ENCODE measurements at places on chromosomes 2 and 18. TPM values are rescaled to one million over a fixed set of nuclear protein-coding genes. Genes with fewer than 3 reads are reported as not detected.

MALL gene
- polyA plus RNA-seq = 5.2 TPM

GRCh38 chr18:29071869-29072268, 894.9 kb upstream of the CDH2 start:
- H3K36me3 ChIP-seq = no peaks in the 10 kb centered on the region
- H3K4me1 ChIP-seq = peaks cover 5% of the 10 kb centered on the region
- H3K27ac ChIP-seq = peak overlapping the region; percentile 22
- H3K4me3 ChIP-seq = no peak overlapping the region
- peak; percentile 5 for DNase-seq

DNA sequence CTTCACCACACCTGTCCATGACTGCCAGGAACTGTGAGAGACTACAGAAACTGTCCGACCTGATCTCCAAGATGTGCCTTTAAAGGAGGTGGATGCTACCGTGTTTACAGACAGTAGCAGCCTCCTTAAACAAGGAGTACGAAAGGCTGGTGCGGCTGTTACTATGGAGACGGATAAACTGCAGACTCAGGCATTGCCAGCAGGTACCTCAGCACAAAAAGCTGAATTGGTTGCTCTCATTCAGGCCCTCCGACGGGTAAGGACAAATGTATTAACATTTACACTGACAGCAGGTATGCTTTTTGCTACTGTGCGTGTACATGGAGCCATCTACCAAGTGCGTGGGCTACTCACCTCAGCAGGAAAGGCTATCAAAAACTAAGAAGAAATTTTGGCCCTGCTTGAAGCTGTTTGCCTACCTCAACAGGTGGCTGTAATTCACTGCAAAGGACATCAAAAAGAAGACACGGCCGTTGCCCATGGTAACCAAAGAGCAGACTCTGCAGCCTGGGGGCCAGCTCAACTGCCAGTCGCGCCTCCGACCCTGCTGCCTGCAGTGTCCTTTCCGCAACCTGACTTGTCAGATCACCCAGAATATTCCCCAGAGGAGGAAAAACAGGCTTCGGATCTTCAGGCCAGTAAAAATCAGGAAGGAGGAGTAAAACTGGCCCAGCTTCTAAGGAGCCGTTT, 30.9 kb downstream of the SKA1 start:
- H3K4me3 ChIP-seq = no peak overlapping the region
- no peak overlapping the region for H3K27ac ChIP-seq
- DNase-seq = no peak
- no peaks in the 10 kb centered on the region for H3K36me3 ChIP-seq
- no peaks in the 10 kb centered on the region for H3K27me3 ChIP-seq

DNA sequence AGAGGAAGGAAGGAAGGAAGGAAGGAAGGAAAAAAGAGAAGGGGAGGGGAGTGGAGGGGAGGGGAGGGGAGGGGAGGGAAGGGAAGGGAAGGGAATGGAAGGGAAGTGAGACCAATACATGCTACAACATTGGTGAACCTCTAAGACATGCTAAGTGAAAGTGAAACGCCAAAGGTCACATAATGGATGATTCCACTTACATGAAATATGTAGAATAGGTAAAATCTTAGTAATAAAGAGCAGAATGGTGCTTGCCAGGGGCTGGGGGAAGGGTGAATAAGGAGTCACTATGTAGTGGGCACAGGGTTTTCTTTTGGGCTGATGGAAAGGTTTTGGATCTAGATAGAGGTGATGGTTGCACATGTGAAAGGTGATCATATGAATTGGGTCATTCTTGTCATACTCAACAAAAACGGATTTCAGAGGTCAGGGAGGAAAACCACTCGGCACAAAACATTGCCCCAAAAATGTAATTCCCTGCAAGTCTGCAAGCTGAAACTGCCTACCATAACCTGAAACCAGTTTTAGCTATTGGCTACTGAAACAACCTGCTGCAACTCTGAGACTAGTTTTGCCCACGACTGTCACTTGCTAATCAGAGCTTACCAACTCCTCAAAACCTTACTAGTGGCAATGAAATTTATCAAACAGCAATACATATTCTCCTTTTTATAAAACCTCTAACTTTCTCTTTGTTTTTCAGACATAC, 59.2 kb downstream of the CCDC141 start:
- H3K36me3 ChIP-seq = no peaks in the 10 kb centered on the region
- DNase-seq = no peak
- no peaks in the 10 kb centered on the region for H3K27me3 ChIP-seq
- H3K27ac ChIP-seq = no peak overlapping the region
- no peak overlapping the region for H3K4me3 ChIP-seq

YIPF4 gene
- polyA plus RNA-seq = 3.5 TPM

DNA sequence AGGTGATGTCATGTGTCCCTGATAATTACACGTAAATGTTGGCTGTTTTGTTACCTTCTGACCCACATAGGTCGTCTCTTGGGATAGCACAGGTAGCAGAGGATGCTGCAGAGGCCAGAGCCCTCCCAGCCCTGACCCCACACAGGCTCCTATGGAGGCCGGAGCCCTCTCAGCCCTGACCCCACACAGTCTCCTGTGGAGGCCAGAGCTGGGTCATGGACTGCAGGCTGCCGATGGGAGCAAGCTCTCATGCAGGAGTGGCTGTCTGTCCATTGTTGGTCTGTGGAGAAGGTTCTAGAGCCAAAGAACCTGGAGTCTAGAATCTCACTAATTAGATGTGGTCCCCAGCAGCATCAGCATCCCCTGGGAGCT, 155.5 kb downstream of the LDLRAD4 start:
- H3K36me3 ChIP-seq = no peaks in the 10 kb centered on the region
- no peak overlapping the region for H3K27ac ChIP-seq
- no peak overlapping the region for H3K4me3 ChIP-seq
- no peak for DNase-seq

GRCh38 chr2:136049991-136050920, 64.8 kb upstream of the DARS1 start:
- no peaks in the 10 kb centered on the region for H3K27me3 ChIP-seq
- H3K36me3 ChIP-seq = no peaks in the 10 kb centered on the region
- H3K4me3 ChIP-seq = no peak overlapping the region
- no peak for DNase-seq
- H3K4me1 ChIP-seq = no peaks in the 10 kb centered on the region

ELOA2 gene
- not detected for polyA plus RNA-seq

Measured in SK-N-SH (cell line).